ENCODE measurements at places on chromosomes 5 and 9.

- DNase-seq: no peak
These were observed 939.7 kb downstream of the NR2F1-AS1 start for GRCh38 chr5:92641031-92641962.

DNA sequence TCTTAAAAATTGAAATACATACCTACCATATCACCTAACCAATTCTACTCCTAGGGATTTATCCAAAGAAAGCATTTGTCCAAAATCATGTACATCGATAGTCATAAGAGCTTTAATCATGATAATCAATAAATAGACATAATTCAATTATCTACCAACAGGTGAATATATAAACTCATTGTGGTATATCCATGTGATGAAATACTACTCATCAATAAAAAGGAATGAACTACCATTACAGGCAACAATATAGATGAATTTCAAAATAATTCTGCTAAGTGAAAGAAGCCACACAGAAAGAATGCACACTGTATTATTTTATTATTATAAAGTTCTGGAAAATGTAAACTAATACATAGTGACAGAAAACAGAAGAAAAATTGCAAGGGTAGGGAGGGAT is 81.8 kb downstream of the RFX3 start:
- no peak for DNase-seq

GRCh38 chr5:132815454-132815853 is 2.4 kb downstream of the SOWAHA start:
- DNase-seq: no peak

DNA sequence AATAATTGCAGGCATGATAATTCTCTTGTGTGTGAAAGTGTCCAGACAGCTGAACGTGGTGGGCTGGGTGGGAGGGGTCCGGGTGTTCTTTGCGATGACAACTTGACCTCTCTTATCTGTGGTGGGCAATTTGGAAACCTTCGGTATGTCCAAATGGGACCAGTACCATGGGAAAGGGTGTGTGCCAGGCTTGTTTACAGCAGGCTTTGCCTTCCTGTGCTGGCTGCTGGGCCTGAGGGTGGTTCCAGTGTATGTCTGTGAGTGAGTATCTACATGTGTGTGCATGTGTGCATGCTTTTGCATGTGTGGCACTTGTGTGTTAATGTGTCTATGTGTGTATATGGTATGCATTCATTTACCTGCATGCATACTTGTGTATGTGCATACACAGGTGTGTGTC is 166.4 kb downstream of the GADD45G start:
- DNase-seq: no peak

- DNase-seq: peak; percentile 45
These were observed 63.5 kb downstream of the DUSP1 start for GRCh38 chr5:172707285-172708182.
